ENCODE measurements at places on chromosomes 6 and 20. TPM values are rescaled to one million over a fixed set of nuclear protein-coding genes. Genes with fewer than 3 reads are reported as not detected.

DSP gene
- 56.3 TPM for total RNA-seq

PRICKLE4 gene
- total RNA-seq: 0.85 TPM

CAGE1 gene
- total RNA-seq: not detected

DDO gene
- total RNA-seq: 0.07 TPM

CCR6 gene
- total RNA-seq: not detected

FAM83C gene
- not detected for total RNA-seq

EYA4 gene
- total RNA-seq: 13.7 TPM

OARD1 gene
- 19.6 TPM for total RNA-seq

CALHM5 gene
- total RNA-seq: 0.10 TPM

MPIG6B gene
- total RNA-seq: not detected
